ENCODE measurements at places on chromosomes 12 and 14.

DNA sequence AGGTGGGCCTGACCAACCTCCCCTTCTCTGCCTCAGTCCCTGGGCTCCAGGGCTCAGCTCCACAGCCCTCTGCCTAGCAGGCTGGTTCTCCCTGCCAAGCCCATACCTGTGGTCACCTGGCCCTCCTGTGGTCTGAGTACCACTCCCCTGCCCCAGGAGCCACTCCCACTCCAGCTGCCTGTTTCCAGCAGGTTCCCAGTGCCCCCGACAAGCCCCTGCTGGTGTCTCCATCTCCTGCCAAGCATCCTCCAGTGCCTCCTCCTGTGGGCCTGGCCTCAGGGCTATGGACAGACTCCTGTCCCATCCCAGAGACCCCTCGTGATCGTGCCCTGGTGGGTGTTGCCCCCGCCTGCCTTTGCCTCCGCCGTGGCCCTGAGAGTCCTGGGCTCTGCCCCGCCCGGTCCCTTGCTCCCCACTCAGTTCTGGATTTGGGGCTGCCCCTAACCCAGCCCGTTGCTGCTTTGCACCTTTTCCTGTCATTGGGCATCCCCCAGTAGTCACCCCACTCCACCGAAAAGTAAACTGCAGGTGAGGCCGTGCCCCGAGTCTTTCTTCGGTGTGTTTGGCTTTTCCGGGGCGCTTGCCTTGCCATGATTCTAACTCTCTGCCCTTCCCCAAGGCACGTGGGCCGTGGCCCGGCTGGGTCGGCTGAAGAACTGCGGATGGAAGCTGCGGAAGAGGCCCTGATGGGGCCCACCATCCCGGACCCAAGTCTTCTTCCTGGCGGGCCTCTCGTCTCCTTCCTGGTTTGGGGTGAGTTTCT is 9.8 kb downstream of the MEG3 start:
- DNase-seq: no peak

- DNase-seq: no peak
Observed at GRCh38 chr12:101490286-101490920, 15.3 kb downstream of the SPIC start.

DNA sequence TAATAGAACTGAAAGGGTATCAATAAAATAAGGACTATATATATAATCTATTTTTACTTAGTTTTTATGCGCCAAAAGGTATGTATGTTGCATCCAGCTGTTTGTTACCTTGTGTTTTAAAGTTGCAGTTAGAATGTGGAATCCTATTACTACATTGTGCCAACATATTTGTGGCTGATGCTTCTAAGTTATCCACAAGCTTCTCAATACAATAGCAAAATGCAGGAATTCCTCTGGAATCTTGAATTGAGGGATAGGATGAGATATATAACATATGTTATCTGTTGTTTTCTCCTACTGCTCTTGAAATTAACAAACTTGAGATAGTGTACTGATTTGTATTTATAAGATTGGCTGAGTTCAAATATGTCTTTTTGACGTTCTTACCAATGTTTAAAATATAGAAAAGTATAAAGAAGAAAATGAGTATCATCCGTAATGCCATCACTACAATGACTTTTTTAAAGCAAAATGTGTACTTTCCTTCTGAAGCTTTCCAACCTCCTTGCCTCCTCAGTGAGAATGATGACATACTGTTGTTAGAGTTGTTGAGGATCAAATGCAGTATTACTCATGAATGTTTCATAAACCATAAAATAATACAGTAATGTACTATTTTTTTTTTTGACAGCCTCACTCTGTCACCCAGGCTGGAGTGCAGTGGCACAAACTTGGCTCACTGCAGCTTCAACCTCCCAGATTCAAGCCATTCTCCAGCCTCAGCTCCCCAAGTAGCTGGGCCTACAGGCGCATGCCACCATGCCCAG is 6.6 kb downstream of the RAP1B start:
- no peak for DNase-seq

DNA sequence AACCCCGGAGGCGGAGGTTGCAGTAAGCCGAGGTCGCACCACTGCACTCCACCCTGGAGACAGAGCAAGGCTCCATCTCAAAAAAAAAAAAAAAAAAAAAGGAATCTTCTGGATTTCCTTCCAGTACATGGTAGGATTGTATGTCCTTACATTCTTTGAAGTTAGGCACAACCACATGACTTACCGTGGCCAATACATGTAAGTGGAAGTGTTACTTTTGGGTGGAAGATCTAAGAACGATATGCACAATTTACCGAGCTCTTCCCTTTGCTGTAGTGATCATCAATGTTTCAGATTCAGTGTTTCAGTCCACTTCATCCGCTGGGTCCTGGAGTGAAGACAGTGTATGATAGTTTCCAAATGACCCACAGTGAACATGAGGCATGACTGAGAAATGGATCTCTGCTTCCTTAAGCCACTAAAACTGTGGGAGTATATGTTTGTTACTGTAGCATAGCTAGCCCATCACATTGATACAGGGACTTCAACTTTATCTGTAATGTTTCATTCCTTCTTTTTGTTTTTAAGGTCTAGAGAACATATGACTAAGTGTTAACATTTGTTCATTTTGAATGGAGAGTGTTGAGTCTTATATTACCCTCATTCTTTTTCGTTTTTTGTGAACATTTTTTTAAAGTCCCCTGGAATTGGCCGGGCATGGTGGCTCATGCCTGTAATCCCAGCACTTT is 18.5 kb upstream of the NINJ2 start:
- no peak for DNase-seq

- DNase-seq: no peak
Observed at GRCh38 chr14:87160989-87161388, 832.0 kb downstream of the GALC start.

- DNase-seq: no peak
Observed at GRCh38 chr14:84225268-84225667, 1304.7 kb upstream of the FLRT2 start.

DNA sequence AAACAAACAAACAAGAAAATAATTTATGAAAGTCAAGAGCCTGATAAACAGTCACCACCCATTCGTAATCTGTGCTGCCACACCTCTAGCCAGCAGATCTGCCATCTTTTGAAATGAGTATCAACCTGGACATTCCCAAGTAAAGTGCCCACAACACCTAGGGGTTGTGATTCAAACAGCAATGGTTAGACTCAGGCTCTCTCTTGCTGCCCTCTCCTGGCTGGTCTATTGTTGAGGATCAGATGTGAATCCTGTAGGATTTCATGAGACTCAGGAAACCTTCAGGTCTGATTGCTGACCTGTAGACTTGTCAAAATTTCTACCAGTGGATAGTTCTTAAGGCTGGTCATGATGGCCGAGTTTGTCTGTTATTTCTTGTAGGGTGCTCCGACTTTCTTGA is 26.8 kb downstream of the DGLUCY start:
- no peak for DNase-seq

- DNase-seq: no peak
Observed at GRCh38 chr12:132287391-132288238, 41.8 kb downstream of the GALNT9 start.

GRCh38 chr12:50984586-50985298 is 32.4 kb downstream of the HIGD1C start:
- no peak for DNase-seq

GRCh38 chr12:96364092-96364700 is 36.0 kb downstream of the CDK17 start:
- no peak for DNase-seq

DNA sequence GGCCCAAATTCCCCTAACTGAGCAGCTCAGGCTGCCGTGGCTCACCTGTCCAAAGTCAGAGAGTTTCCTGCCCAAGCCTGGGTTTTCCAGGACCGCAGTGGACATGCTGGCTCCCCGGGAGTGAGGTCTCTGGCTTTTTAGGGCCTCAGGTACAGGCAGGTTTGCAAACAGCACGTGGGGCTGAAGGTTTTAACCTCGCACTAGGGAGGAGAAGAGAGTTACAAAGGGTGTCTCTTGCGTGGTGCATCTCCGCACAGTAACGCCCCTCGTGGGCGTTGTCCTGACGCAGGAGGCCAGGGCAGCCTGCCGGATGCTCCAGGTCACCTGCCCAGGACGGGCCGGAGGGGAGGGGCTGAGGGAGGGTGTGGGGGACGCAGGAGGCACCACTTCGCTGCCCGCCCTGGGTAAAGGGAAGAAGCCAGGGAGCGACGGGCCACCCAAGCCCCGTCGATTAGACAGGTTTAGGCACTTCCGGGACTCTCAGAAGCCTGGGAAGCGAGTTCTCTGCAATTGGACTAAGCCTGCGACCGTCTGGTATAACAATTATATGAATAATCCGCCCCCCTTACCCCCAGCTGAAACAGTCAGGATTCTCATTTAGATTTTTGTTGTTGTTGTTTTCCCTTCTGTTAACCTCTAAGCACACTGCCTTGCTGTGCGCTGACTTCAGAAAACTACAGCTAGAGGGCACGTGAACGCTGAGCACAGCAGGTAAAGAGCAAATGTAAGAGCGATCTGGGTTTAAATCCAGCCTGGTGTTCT is at the start of gene PAH:
TSS of gene PAH (minus strand) at position 219 of the 762 bp plus-strand sequence. CDS start at position 105, 114 bp downstream.
- no peak for DNase-seq
